ENCODE measurements at places on chromosomes 1 and 21. TPM values are rescaled to one million over a fixed set of nuclear protein-coding genes. Genes with fewer than 3 reads are reported as not detected.

DNA sequence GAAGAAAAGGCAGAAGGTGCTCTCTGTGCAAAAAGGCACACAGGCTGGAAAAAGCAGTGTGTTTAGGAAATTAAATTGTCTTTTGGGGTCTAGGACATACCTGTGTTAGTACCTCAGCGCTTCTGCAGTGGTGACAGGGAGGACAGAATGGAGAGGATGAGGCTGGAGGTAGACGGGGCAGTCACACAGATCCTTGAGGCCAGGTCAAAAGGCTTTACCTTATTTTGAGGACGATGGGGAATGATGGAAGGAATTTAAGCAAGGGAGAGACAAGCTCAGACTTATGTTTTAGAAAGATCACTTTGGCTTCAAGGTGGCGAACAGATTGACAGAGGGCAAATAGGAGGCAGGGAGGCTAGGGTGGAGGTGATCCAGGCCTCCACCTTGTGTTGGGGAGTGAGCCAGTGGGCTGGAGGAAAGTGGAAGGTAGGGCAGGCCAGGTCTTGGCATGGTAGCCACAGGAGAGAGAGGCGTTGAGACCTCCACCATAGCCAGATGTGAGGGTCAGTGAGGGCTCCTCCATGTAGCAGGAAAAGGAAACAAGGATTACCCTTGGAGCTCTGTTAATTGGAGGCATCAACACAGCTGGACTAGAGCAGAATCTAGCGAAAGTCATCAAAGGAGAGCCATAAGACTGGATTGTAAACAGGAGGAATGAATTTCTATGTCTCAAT, 4.2 kb downstream of the CYP4B1 start:
- DNase-seq, result no peak

- no peak for DNase-seq
Measured at GRCh38 chr1:165612062-165612461, 19.0 kb upstream of the MGST3 start.

- no peak for DNase-seq
Measured at GRCh38 chr1:16971341-16972188, 8.9 kb downstream of the MFAP2 start.

CACHD1 gene
- total RNA-seq, result 5.9 TPM

- no peak for DNase-seq
Measured at GRCh38 chr21:36804874-36805611, 106.1 kb downstream of the SIM2 start.
